ENCODE measurements at places on chromosomes 12 and 14. TPM values are rescaled to one million over a fixed set of nuclear protein-coding genes. Genes with fewer than 3 reads are reported as not detected.

Gene NKX2-1
- total RNA-seq: not detected

Gene VCPKMT
- 8.3 TPM for total RNA-seq

Gene RCOR1
- 20.3 TPM for total RNA-seq

Gene MANSC1
- 24.9 TPM for total RNA-seq

Gene PLEKHD1
- under 0.01 TPM for total RNA-seq

Gene OR4E2
- not detected for total RNA-seq

Gene DBX2
- total RNA-seq: 0.33 TPM

Gene GYS2
- total RNA-seq: not detected

Gene DNAI7
- 2.0 TPM for total RNA-seq

Gene KIF5A
- total RNA-seq: 0.98 TPM

Gene KLRB1
- 1.5 TPM for total RNA-seq

Gene ARHGAP9
- total RNA-seq: 10.8 TPM

Gene OVCH1
- total RNA-seq: 0.64 TPM

All from breast epithelium (tissue), 4 donors.